Epithelial cell of proximal tubule (primary cell): ENCODE measurements at places on chromosomes 11 and 22.

DNA sequence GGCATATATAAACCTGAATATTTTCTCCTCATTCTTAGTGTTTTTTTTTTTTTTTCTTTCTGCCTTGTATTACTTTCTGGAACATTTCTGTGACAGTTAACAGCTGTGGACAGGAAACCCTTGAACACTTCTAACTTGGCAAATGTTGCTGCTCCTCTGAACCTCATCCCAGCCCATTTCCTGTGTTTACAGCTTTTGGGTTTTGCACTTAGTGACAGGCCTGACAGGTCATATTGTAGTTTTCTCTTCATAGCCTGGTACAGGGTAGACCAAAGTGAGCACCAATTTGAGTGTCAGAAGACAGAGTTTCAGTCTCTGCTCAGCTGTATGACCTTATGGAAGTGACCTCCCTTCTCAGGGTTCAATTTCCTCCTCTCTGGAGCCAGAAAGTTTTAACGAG, 91.6 kb downstream of the STIM1 start:
- DNase-seq, result no peak

GRCh38 chr11:74773476-74773875, 24.8 kb downstream of the RNF169 start:
- DNase-seq, result no peak

DNA sequence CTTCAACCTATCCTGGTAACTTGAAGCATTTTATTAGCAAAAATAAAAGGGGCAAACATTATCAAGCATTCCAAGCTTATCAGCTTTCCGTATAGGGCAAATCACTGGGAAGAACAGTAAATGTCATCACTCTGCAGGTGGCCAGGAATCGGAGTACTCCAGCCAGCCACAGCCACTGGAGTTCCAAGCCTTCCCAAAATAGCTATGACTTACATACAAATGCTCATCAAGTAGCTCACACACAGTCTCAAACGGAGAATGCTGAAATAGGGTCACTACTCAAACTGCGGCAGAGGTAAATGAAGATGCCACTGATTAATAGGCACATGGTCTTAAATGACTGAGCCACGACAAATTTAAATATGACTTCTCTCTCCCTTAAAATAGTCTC, 2.1 kb downstream of the USP28 start:
- DNase-seq, result no peak

GRCh38 chr11:77449060-77449521, 24.8 kb downstream of the PAK1 start:
- no peak for DNase-seq

- no peak for DNase-seq
Measured at GRCh38 chr11:95378111-95378510, 147.1 kb upstream of the SESN3 start.

GRCh38 chr11:5938603-5938965, 3.5 kb upstream of the OR56A3 start:
- DNase-seq, result no peak

DNA sequence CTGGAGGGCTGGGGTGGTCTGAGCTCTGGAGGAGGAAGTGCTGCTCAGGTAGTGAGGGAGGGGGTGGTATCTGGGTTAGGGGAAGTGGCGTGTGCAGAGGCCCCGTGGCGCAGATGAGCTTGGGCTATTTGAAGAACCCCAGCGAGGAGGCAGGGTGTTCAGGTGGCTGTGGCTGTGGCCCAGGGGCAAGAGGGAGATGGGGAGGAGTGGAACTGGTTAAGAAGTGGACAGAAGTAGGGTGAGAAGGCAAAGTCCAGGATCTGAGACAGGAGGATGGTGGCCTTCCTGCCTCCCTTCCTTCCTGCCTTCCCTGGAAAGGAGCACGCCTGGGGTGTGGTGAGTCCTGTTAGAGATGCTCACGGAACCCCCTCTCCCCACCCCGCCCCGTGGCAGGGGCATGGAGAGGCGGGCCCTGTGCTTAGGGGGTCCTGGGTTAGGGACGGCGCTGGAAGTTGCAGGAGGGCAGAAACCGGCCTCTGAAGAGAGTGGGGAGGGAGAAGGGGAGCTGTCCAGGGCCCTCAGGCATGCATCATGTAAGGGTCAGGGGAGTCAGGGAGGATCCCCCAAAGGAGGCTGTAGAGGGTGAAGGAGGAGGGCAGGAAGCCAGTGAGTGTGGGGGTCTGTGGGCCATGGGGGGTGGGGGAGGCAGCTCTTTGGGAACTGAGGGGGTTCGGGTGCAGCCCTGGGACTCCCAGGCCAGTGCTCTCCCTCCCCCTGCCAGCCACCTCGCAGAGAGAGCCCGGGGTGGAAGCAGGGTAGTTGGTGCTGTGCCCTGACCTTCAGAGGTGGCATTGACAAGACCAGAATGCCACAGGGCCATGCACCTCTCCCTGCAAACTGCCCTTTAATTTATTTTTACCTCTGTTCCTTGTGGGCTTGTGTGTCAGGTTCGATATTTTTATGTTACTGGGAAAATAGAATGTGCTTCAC, 63.7 kb upstream of the PARVG start:
- DNase-seq, result no peak

DNA sequence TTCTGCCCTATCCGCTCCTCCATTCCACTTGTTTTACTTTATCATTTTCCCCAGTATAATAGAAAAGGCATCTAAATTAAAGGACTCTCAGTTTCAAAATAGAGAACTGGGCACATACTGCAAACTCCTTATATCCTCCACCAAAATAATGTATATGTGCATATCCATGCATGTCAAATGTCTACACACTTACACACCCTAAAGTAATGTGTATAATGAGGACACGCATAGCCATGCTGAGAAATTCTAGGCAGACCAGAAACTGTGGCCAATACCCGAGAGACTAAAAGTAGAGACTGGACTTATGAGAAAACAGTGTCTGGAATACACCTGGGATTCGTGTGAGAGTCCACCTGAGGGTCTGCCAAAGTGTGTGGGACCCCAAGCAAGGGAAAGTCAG, 183.5 kb downstream of the CWF19L2 start:
- DNase-seq, result no peak

GRCh38 chr22:19800761-19801244, 40.2 kb downstream of the TBX1 start:
- no peak for DNase-seq

DNA sequence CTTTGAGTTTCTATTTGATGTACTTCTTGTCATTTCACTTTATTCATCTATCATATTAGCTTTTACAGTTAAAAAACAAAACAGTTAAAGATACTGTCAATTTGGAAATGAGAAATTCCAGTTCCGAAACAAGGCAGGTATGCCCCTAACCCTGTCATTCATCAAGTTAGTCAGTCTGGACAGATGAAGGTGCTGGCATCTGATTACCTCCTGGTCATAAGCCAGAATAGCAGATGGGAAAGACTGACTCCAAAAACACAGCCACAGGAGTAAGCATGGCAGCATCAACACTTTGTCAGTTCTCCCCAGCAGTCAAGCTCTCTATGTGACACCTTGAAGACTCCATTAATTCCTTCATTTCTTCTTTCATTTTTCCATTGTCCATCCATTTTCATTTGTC, 4.3 kb downstream of the LRRC51 start:
- DNase-seq, result no peak
